ENCODE measurements at places on chromosomes 4 and X.

DNA sequence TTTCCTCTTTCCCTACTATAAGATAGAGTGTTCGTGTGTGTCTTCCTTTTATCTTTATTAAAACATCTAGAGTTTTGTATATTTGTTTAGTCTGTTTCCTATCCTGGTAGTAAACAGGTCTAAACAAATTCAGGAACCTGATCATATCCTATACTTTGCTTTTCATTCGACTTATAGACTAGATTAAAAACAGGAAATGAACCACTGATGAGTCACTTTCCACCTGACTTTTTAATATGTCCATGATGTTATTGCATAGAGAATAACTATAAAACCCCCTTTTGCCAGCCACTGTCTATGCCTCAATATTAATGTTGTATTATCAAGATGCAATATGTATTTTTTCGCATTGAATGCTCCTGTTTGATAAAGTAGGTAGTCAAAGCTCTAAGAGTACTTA lies 1794.0 kb downstream of the STIM2 start:
- DNase-seq = no peak

DNA sequence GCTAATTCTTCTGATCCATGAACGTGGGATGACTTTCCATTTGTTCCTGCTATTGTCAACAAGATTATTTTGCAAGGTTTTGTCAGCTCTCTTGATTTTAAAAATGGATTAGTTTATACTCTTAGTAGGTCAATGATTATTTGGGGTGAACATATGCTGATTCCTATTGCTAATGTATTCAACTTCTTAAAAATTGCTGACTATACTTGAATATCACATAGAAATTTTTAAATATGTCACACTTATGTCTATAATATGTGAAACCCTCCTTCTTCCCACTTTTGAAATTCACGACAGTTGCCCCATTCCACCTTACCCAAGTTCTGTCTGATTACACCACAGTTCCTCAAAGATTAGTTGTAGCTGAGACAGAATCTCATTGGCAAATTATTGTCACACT lies 465.7 kb upstream of the TENM3 start:
- no peak for DNase-seq

- no peak for DNase-seq
These were observed 49.4 kb downstream of the DTHD1 start for GRCh38 chr4:36330796-36331195.

DNA sequence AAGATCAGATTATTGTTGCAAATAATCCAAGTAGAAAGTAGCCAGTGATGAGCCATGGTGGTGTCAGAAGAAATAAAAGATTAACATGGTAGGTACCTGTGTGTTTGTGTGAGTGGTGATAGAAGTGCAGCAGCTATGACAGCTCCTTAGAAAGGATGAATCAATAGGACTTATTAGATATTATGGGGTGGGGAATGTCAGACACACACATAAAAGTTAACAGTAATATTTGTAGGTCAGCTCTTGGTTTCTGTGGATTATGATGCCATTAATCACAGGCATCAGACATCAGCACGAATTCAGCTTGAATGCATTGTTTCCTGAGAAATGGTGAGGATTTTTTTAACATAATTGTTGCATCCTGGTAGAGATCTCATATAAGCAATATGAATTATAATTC lies 695.7 kb downstream of the CENPC start:
- DNase-seq = no peak

DNA sequence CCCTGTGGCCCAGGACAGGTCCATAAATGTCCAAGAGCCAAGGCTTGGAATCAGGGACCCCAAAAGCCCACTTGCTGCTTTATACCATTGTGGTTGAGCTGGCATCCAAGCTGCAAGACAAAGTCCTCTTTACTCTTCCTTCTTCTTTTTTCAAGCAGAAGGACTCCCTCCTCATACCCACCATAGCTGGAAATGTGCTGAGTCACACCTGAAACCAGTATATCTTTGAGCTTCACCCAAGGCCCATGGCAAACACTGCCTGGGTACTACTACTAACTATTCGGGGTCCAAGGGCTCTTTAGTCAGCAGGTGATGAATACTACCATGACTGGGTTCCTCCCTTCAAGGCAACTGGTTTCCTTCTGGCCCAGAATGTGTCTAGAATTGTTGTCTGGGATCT lies 37.3 kb upstream of the NMU start:
- DNase-seq = no peak

DNA sequence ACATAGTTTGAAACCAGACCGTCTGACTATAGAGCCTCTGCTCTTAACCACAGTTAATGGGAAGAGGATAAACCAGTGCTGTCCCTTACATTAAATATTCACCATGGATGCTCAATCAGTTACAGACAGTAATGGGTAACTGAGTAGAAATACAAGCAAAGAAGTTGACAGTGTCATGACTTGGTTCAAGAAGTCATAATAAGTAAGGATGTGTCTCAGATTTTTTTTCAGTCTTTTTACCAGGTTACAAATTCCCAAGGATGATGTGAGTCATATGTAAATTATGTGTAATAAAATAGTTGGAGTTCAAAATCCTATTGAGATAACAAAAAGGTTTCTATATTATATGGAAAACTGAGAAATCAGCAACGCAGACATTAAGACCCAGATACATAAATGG lies 31.1 kb downstream of the ZCCHC4 start:
- no peak for DNase-seq

DNA sequence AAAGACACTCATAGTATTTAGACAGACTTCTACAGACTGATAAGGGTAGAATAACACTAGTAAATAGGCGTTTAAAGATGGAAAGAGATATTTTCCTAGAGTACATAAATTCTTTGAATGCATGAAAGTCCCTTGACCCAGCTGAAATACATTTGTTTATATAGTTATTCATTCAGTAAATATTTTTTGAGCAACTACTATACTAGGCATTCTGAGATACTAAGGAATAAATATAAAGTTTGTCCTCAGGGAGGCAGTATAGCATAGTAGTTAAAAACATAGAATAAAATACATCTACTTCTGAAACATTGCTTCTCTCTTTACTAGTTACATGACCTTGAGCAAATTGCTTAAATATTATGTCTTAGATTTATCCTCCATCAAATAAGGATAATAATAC lies 27.4 kb downstream of the HMGN5 start:
- peak; percentile 4 for DNase-seq

- no peak for DNase-seq
These were observed 102.6 kb downstream of the MMRN1 start for GRCh38 chr4:89997171-89997704.

- peak; percentile 12 for DNase-seq
These were observed 201.8 kb upstream of the LEF1 start for GRCh38 chr4:108370291-108371141.

GRCh38 chrX:133405498-133406185 lies 9.6 kb downstream of the GPC4 start:
- no peak for DNase-seq

DNA sequence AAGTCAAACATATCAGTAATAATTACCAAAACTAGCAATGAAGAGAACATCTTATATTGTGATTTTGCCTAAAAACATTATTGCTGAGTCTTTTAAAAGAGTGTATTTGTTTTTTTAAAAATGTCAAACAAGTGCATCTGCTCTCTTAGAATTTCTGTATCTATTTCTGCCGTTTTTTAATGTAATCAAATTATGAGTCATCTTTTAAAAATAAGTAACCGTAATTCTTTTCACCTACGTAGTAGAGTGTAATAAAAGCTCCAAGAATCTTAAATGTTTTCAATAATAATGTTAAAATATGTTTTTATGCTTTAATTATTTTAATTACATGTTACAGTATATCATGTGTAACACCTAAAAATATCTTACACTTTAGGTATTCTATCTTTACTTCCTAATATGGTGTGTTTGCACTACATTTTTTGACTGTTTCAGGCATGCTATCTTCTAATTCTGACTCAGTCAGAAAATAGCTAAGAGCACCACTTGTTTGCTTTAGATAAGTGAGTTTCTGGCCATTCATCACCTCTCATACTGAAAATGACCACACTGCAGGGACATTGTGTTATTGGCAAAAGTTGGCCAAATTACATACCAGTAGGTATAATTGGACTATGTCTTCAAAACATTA lies 368.5 kb downstream of the PCDH7 start:
- no peak for DNase-seq

GRCh38 chr4:141768954-141769353 lies 132.6 kb downstream of the IL15 start:
- no peak for DNase-seq

DNA sequence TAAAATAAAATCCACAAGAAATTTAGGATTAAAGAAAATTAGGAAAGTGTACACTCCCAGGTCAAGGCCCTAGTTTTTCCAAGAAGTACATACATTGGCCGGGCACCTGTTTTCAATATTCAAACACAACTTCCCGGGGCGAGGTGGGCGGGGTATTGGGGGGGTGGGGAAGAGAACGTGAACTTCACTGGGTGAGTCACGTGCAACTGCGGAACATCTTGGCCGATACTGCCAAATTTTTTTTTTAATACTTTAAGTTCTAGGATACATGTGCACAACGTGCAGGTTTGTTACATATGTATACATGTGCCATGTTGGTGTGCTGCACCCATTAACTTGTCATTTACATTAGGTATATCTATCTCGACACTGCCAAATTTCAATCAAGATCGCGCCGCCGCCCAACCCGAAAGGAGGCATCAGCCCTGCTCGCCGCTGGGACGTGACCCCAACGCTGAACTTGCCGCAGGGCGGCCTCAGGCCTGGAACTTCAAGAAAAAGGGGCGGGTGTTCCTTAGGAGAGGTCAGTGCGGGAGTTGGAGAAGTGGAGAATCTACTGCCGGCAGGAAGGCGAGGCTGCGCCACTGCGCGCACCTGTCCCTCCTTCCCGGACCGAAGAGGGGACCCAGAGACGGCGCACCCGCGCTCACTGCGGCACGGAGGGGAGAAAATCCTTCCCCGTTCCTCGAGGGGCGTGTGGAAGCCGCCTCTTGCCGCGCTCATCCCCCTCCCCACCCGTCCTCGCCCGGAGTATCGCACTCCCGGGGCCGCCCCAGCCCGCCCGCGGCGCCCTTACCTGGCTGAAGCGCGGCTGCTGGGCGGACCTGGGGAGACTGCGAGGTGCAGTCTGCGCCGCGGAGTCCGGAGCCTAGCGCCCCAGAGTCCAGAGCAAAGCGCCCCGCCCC lies at the start of gene TEC:
Gene TEC (minus strand): TSS at position 883 of the 905 bp plus-strand sequence. CDS start 41,224 bp downstream, outside the sequence.
- no peak for DNase-seq

DNA sequence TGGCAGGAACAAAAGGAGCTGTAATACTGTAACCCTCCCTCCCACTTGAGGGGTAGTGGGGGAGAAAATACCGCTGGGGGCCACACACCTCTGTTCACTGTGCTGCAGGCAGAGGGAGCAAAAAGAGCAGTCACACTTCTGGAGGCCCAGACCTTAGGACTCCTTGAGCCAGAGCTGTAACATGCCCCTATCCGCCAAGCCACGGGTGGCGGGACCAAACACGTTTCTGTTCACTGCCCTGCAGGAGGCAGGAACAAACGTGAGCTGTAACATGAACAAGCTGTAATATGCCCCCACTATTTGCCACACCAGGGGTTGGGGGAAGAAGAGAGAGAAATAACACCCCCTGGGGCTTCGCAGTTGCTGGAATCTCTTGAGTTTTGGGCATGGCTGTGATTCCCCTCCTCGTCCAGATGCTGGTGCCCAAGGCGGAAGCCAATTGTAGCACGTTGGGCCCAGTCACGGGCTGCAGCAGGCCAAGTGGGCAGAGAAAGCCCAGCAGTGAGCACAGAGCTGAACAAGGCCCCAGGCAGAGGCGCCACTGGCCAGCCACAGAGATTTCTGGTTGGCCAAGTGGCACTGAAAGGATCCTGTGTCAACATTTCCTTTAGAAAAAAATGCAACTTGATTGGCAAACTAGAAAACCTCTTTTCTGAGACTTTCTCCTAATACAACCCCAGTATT lies 509.7 kb downstream of the INPP4B start:
- no peak for DNase-seq

GRCh38 chrX:120559804-120560203 lies 958 bp downstream of the CUL4B start:
- no peak for DNase-seq

DNA sequence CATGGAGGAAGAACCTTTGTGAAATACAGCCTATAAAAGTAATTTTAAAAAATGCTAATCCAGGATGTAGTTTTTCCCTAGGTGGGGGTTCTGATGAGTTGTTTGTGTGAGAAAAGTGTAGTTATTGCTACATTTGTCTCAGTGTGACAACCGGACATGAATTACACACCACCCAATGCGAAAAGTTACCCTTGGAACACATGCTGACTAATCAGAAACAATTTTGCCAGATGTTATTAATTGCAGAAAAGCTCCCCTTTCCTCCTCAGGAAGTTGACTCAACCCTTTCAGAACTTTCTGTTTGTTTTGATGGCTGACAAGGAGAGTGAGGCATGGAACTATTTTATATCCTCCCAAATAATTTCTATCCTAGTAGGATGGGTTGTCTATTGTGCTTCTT lies 38.1 kb upstream of the EDA2R start:
- no peak for DNase-seq

DNA sequence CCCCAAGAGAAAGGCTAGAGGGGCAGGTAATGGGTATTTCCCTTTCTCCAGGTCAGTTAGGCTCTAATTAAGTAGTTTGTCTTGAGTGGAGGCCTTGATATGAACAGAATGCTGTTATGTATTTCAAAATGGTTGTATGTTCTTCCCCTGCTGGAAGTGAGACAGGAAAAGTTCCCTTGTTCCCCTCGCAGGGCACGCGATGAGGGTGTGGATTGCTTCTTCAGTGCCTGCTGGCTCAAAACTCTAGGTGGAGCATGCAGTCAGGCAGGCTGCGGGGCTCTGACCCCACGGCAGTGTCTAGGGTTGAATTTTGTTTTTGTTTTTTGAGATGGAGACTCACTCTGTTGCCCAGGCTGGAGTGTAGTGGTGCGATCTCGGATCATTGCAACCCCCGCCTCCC lies 341.0 kb upstream of the ZCCHC13 start:
- no peak for DNase-seq

DNA sequence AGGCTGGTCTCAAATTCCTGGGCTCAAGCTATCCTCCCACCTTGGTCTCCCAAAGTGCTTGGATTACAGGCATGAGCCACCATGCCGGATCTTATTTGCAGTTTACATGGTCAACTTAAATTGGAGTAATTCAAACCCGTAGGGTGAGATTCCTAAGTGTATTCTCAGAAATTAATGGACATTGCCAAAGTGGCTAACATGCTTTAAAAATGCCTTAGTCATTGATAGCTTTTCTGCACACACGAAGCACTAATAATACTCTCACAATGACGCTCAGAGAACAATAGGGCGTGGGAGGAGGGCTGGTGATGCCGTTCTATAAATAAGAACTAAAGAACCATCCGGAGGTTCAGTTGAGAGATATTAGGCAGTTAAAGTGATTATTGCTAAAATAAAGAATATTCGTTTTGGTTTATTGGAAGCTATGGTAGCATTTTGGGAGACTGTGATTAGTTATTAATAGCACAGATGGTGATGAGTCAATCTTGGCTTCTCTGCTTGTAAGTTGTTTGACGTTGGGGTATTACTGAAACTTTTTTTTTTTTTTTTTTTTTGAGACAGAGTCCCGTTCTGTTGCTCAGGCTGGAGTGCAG lies 79.1 kb downstream of the TRAPPC11 start:
- DNase-seq = no peak

GRCh38 chr4:153585026-153585425 lies 99.1 kb upstream of the TLR2 start:
- DNase-seq = no peak

- no peak for DNase-seq
These were observed 3.1 kb upstream of the TASL start for GRCh38 chrX:30580641-30581040.
